Epithelial cell of proximal tubule (primary cell): ENCODE measurements at places on chromosomes 16 and 17.

- no peak for DNase-seq
Measured at GRCh38 chr16:77960766-77961165, 61.6 kb upstream of the CLEC3A start.

DNA sequence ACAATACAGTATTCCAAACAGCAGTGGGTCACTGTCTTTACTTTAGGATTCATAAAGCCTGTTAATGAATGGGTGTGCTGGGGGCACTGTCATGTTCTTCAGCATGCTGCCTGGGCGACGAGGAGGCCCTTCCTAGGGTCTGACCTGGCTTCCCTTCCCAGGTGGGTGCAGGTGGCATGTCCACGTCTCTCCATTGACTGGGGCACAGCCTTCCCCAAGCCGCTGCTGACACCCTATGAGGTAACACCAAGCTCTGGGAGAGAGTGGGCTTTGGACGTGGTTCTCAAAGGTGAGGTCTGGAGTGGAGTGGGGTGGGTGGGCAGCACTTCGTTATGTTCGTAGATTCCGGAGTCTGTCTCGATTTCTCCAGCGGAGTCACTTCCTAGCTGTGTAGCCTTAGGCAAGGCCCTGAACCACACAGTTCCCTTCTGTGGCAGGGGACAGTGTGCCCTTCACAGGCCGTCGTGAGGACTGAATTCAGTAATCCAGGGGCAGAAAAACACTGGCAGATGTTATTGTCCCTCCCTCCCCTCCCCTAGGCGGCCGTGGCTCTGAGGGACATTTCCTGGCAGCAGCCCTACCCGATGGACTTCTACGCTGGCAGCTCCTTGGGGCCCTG lies 771 bp upstream of the OVCA2 start:
- no peak for DNase-seq

DNA sequence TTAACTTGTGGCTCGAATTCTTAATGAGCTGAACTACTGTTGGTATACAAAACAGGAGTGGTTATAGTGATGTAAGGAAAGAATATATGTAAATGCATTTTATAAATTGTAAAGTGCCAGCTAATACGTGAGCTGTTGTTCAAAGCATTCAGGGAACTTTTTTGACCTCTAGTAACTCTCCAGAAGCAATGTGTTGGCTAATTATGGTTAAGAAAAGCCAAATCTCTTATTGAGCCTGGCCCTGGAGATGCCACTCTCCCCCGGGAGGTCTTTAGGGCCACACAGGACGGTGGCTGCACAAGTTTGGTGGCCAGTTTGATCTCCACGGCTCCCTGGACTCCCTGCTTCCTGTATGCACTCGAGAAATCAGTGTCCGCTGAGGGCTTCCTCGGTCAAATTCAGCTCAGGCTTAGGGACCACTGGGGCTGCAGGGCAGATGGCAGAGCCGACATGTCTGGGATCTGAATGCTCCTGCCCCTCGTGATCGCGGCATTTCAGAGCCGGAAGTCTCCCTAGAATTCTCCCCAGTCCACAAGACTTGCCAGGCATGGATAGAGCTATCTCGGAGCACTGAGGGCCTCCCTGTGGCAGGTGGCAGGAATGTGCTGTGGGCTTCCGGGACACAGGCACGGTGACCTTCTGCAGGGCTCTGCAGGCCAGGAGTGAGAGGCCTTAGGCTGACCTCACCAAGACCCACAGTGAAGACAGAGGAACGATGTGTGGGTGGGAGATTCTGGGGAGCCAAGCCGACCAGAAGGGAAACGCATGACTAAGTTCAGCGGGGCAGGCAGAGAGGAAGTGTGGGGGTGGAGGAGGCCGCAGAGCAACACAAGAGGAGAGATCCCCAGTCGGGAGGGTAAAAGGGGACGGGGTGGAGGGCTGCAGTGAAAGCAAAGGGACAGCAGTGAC lies 18.6 kb upstream of the PITPNM3 start:
- DNase-seq, result no peak

DNA sequence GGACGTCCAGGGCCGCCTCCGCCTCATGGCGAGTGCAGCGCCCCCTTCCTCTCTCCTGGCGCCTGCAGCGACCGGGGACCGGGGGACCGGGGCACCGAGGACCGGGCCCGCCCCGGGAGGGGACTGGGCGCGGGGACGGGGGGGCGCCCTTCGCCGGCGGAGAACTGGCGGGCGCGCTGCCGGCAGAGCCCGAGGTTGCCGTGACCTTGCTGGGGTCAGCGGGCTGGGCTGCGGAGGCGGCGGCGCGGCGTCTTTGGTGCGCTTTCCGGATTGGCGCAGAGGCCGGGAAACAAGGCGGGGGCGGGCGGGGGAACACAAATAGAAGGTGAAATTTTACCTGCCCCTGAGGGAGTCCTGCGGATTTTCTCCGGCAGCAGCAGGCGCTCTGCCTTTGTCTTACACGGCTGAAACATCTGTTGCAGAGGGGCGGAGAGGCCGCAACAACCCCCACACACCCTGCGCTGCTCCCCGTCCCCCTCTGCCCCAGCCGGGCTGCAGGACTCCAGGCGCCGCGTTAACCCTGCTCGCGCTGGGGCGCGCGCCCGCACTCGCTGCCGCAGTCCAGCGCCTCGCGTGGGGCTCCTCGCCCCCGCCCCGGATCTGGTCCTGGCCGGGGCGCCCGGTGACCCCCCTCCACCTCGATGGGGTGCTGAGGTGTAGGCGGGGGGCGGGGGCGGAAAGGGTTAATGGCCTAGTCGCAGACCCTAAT lies 53.5 kb downstream of the SREBF1 start:
- no peak for DNase-seq

GRCh38 chr16:88951501-88951900 lies 25.5 kb downstream of the CBFA2T3 start:
- no peak for DNase-seq

DNA sequence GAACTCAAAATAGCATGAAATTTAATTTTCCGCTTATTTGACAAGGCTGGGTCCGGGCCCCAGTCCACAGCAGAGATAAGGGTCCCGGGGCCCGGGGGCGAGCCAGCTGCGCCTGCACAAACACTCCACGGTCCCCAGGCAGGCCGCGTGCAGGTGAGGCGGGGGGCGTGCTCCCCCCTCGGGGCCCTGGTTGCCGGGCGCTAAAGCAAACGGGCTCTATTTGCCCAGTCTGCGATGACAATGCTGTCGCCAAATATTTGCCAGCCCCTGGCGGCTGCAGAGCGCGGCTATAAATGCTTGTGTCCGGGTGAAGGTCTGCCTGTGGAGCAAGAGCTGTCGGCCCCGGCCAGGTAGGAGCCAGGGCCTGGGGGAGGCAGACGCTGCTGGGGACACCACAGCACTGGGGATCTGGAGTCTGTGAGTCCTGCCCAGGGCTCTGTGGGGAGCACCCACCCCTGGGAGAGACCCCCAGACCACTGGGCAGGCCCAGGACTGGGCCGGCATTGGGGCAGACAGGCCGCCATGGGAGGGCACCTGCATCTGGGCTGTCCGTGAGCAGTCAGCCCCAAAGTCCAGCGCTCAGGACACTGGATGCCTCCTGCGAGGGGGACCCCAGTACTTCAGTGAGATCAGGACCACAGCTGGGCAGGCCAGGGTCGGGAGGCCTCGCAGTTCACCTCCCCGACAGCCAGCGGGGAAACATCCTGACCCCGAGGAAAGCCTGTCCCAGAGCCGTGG lies at the start of gene PERCC1:
PERCC1 (plus strand) TSS at position 320 of the 738 bp plus-strand sequence. CDS start 1,516 bp downstream, outside the sequence.
- no peak for DNase-seq

DNA sequence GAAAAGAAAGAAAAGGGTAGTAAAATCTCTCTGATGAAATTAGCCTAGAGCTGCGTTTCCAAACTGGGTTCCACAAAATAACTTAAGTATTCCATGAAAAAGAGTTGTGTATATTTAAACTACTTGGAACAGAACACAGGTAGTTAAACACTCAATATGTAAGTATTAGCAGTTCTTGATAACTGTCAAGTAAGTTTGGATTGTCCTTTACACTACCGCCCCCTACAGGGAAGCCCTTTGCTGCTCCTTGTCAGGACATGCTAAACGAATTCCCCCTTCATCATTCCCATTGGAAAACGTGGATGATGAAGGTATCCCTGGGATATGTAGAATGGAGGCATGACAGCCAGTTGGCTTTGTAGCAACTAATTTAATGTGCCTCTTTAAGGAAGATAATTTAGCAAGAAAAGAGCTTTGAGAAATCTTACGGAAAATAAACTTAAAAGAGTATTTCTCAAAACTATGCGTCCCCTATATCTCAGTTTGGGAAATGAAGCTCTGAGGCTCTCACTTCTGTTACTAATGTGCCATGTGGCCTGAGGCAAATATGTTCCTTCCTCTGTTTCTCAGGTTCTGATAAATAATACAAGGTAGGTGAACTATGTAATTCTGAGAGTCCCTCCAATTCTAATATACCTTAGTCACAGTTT lies 18.8 kb downstream of the NCBP3 start:
- no peak for DNase-seq

- DNase-seq, result no peak
Measured at GRCh38 chr17:11493936-11494335, 104.3 kb upstream of the DNAH9 start.

DNA sequence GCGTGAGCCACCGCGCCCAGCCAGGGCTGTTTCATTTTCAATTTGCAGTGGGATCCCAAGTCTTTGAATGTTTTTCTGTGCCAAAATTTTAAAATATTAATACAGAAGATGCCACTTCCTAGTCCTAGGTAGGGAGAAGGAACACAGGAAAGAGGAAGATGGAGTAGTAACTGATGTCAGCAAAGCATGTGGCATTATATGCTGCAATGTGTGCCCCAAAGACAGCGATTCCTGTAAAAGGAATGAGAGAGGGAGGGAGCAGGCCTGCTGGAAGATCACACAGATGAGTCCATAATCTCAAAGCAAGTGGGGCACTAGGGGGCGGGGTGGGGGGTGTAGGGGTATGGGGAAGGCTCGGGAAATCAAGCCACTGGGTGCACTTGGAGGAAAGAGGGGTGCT lies 23.4 kb upstream of the SSTR2 start:
- no peak for DNase-seq

- no peak for DNase-seq
Measured at GRCh38 chr16:54504372-54504771, 217.8 kb upstream of the IRX3 start.

GRCh38 chr17:43871946-43872690 lies 25.1 kb downstream of the CD300LG start:
- DNase-seq, result no peak
